ENCODE measurements at places on chromosomes 4 and X. TPM values are rescaled to one million over a fixed set of nuclear protein-coding genes. Genes with fewer than 3 reads are reported as not detected.

DNA sequence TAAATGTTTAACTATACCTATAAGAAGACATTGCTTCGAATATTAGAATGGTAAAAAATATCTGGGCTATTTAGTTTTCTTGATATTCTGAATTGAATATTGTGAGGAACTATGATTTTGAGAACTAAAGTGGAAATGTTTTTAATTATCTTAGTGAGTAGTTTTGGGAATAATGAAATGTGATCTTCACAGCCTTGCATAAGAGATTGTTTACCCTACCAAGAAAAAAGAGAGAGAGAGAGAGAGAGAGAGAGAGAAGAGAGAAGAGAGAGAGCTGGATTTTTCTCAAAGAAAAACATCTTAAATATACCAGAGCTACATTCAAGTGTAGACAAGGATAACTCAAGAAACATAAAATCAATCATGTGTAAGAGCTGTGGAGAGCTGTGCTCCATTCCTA lies 148.7 kb upstream of the MAD2L1 start:
- DNase-seq, result no peak

DNA sequence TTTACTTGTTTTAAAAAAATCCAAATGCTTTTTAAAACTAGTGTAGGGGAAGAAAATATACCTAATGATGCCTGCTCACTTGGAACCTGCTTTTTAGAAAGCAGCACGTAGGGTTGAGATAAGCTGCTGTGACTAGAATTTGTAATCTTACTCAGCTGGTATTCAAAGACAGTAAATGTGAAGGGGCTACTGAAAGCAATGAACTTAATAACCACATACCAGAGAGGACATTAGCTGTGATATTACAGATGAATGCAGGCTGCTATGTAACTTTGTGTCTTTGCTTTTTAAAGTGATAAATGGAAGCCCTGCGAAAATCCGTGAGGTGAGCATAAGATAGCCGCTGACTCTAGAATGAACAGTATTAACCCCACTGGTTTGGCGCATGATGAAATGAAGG lies 124.1 kb downstream of the TRIML1 start:
- DNase-seq, result no peak

DNA sequence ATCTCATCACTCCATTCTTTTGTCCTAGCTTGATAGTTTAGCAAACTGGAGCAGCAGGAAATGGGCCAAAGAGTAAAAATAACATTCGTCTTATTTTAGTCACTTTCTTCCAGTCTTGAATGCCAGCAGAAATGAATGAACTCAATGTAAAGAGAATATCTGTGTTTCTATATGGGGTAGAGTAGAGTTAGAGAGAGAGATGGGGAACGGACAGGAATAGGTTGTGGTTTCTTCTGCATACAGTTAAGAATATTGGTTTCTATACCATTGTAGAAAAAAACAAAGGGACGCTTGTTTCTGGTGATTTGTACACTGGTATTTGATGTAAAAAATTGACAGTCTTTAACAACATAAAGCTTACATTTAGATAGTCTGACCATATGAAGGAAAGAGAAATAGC lies 8.9 kb downstream of the GPR174 start:
- DNase-seq, result no peak

- DNase-seq, result no peak
These were observed 704.4 kb upstream of the AMOT start for GRCh38 chrX:113545040-113545439.

DNA sequence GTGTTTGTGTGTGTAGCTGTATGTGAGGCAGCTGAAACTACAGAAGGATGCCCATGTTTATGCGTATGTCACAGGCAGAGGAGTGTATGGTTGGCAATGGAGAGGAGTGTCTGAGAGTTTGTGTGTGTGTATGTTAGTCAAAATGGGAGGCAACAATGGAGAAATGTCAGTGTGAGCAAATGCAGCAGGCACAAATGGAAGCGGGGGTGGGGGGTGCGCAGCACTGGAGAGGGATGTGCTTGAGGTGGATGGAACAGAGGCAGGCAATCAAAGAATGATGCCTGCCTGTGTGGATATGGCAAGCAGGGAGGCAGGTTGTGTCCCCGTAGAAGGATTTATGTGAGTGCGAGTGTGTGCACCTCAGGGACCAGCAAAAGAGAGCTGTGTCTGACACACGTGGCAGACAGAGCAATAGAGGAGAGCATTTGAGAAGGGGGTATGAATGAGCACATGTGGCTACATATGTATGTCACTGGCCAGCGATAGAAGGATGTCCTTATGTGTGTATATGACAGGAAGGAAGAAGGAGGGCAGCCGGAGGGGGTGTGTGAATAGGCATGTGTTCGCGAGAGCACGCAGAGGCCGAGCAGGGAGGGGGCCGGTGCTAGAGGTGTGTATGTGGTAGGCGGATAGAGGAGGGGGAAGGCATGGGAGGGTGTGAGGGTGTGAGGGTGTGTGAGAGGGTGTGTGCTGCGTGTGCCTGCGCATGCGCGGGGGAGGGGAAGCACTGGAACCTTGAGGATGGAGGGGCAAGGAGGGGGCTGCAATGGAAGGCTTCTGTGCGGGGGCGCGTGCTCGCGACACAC lies 1.1 kb downstream of the PJA1 start:
- no peak for DNase-seq

GRCh38 chr4:145012841-145013240 lies 85.2 kb downstream of the ANAPC10 start:
- no peak for DNase-seq

DNA sequence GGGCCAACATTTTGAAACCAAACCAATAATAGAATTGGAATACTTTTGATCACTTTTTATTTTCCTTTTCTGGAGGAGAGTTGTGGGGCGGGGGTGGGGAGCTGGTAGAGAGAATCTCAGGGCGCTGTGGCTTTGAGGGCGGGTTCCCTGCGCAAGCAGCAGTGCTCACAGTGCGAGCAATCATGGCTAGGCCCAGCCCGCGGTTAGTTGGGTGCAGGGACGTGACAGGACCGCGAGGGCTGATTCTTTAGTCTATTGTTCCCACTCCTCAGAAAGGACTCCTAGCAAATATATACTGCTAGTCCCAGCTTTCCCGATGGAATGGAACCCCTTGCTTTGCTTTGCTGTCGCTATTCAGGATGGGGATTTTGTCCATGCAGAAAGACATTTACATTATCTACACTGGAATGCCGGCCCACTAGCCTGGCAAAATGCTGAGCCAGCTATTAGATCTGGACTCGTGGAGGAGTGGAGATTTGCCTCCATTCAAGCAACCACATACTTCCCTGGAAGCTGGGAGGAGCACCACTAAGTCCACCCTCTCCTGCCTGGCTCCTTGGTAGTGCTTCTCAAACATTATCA lies 23.9 kb upstream of the APLN start:
- DNase-seq, result no peak

GRCh38 chrX:38618180-38618579 lies 56.8 kb downstream of the TSPAN7 start:
- no peak for DNase-seq

DNA sequence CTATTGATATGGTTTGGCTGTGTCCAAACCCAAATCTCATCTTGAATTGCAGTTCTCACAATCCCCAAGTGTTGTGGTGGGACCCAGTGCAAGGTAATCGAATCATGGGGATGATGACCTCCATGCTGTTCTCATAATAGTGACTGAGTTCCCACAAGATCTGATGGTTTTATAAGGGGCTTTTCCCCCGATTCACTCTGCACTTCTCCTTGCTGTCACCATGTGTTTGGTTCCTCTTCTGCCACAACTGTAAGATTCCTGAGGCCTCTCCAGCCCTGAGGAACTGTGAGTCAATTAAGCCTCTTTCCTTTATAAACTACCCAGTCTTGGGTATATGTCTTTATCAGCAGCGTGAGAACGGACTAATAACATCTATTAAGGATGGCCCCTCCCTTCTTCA lies 68.8 kb downstream of the FBXW7 start:
- DNase-seq, result no peak

DNA sequence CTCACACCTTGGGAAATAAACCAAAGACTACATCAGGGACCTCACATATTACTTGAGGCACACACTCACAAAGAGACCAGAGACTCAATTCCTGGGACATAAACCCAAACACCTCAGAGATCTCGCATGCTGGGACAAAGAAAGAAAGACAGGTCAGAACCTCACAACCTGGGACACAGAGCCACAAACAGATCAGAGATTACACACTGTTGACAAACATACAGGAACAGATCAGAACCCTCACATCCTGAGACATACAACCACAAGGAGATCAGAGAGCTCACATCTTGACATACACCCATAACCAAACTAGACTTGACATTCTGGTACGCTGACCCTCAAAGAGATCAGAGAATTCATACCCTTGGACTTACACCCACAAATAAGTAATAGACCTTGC lies 17.3 kb downstream of the SUV39H1 start:
- DNase-seq, result no peak

DNA sequence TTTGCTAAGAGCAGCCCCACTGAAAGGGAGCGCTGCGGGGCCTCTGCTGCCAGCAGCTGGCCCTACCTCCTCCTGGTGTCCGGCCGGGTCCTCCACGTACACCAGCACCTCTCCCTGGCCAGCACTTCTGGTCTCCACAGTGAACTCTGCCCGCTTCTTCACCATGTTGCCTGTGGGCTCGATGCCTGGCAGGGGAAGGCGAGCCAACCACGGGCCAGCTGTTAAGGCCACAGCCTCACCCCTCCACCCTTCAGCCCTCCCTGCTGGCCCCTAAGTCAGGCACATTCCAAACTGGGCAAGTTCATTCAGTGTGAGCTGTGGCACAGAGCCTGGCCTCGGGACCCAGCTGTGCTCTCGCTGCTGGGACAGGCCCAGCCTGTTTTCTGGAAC lies 7.8 kb downstream of the FLNA start:
- no peak for DNase-seq

DNA sequence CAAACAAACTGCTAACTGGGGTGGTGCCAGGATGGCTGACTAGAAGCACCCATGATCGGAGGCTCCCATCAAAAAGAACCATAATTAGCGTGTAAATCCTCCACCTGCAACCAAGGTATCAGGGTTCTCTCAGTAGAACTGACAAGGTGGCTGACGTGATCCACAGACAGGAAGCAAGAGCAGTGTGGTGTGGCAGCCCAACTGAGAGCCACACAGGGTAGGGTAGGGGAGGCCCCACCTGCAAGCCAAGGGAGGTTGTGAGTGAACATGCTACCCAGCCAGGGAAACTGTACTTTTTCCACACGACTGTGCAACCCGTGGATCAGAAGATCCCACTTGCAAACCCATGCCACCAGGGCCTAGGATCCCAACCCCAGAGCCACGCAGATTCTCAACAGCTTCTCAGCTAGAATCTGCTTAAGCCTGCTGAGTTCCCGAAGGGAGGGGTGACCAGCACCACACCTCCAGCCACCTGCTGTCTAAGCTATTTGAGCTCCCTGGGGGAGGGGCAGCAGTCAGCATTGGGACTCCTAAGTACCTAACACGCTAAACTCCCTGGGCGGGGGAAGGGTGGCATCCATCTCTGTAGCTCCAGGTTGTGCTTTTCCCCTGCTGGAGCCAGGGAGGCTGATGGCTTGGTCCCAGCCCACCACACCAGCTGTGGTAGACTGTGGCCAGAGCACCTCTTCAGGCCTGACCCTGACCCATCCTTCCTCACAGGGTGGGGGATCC lies 425.1 kb downstream of the GPM6A start:
- no peak for DNase-seq

DNA sequence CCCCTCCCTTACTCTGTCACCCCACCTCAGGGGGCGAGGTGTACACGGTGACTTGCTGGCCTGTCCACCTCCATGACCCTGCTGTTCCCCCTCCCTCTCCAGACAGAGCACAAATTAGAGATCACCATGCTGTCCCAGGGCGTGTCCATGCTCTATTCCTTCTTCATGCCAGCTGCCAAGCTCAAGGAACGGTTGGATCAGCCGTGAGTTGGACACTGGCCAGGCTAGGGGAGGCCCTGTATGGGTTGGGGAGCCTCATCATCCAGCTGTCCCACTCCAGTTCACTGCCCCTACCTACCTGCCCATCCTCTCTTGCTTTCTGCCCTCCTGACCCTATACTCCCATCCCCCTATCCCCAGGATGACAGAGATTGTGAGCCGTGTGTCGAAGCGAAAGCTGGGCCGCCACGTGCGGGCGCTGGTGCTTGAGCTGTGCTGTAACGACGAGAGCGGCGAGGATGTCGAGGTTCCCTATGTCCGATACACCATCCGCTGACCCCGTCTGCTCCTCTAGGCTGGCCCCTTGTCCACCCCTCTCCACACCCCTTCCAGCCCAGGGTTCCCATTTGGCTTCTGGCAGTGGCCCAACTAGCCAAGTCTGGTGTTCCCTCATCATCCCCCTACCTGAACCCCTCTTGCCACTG lies 3.9 kb upstream of the CDK16 start:
- DNase-seq, result no peak

Gene HHIP
- 1.9 TPM for total RNA-seq

Gene TMEM150C
- total RNA-seq, result 18.8 TPM

Gene DMP1
- total RNA-seq, result not detected

Gene NUP62CL
- total RNA-seq, result not detected

Gene PGM2
- total RNA-seq, result 13.7 TPM

Gene PTTG2
- not detected for total RNA-seq

Measured in tibial nerve (tissue), 4 donors.